ENCODE measurements at places on chromosomes 11 and 22.

- no peak for DNase-seq
Measured at GRCh38 chr22:45228401-45228754, 12.3 kb downstream of the KIAA0930 start.

- DNase-seq: no peak
Measured at GRCh38 chr11:41119484-41119883, 340.0 kb downstream of the LRRC4C start.

DNA sequence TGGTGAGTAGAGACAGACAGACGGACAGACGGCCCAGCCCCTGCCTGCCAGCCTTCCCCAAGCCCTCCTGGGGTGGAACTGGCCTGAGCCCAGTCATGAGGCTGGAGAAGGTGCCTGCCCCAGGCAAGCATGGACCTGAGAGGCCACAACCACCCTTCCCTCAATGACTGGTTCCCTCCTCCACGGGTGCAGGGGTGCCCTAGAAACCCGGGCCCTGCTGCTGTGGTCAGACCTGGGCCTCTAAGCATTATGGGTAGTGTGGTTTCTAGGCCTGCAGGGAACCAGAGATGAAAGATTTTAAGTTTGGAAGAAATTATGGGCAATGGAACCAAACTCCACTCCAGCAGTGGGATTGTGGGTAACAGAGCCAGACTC is 13.5 kb downstream of the RHBDD3 start:
- DNase-seq: no peak

DNA sequence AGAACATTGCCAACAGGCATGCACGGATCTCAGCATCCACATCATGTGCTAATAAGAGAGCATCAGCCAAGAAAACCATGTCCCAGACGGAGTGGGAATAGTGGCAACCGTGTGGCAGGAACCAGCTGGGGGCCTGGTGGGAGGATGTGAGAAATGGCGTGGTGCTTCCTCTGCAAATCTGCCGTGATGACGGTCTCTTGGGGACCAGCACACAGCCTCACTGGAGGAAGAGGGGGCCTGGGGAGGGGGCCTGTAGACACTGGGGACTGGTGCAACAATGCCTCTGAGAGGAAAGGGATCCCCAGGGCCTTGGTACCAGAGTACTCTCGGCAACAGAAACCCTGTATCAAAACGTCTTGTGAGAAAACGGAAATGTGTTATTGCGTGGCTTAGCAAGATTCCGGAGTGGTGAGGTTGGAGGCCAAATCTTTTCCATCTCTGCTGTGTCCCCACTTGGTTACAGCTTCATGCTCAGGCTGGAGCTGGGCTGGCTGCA is 154.3 kb upstream of the TBCEL start:
- DNase-seq: no peak

Data from HepG2 (cell line).